ENCODE measurements at places on chromosomes 5 and 9.

- DNase-seq = no peak
Observed at GRCh38 chr5:178108966-178109365, 4.4 kb upstream of the N4BP3 start.

GRCh38 chr9:130842545-130842944 lies 7.5 kb downstream of the ABL1 start:
- DNase-seq = no peak

GRCh38 chr9:16532272-16532671 lies 338.2 kb downstream of the BNC2 start:
- no peak for DNase-seq

DNA sequence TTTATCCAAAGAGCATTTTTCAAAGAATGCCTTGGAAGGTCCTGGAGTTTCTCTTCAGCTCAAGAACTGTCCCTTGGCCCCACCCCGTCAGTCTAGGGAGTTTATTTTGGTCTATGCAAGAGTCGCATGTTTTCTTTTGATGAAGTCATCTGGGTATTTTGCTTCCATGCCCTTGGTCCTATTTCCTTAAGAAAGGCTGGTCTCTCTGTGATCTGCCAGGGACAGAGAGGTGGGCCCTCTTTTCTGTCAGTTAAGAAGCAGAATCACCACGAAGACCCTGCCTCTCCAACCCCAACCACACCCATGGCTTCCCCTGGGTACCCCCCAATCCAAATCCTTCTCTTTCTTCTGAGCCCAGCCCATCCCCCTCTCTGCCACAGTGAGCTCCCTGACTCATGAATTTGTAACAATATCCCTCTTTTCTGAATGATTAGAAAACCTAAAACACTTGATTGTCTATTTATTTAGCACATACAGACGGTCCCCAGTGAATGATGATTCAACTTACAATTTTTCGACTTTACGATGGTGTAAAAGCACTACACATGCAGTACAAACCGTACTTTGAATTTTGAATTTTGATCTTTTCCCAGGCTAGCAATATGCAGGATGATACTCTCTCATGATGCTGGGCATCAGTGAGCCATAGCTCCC lies 163.5 kb upstream of the ADRA1B start:
- no peak for DNase-seq

DNA sequence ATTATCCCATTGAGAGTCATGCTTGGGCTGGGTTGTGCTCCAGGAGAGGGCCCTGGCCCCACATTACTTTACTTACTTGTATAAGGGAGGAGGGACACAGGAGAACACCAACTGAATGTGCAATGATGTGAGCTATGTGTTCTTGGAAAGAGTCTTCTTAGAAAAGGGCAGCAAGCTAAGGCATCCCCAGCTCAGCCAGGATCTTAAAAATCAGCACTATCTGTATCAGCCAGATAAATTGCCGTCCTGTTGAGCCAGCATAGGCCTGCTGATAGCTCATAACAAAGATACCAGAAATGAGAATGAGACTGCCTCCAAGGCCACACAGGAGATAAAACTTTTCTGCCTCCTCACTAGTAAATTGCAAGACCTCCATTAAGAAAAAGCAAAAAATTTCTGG lies 357.5 kb downstream of the CAAP1 start:
- DNase-seq = no peak

GRCh38 chr9:124758061-124758460 lies 13.1 kb downstream of the NR6A1 start:
- no peak for DNase-seq

DNA sequence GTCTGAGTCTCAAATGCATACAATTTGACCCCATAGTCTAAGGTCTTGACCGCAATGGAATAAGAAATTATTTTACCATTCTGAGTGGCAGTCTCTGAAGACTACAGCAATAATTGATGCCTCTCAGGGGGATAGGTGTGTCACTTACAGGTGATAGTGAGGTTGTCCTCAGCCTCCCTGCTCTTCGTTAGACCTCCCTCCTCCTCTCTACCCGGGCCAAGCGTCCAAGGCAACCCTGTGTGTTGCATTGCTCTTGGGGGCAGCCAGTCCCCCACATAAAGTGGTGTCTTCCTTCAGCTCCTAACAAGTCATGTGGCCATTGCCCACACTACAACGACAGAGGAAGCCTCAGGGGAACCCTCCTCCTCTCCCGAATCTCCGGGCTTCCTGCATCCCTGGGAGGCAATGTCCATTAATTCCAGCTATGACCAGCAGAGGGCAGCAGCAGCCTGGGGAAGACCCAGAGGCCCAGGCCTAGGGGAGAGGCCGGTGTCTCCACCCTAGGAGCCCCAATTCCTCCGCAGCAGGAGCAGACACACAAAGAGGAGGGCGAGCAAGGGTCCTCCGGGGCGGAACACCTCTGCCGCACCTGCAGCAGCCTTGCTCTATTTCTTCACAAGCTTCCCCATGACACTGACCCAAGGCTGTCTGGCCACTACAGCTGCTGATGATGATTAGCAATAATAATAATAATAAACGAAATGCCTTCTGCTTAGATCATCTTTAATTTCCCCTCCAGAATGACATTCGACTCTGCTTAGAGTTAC lies 134.8 kb downstream of the KCNIP1 start:
- DNase-seq = peak; percentile 22

DNA sequence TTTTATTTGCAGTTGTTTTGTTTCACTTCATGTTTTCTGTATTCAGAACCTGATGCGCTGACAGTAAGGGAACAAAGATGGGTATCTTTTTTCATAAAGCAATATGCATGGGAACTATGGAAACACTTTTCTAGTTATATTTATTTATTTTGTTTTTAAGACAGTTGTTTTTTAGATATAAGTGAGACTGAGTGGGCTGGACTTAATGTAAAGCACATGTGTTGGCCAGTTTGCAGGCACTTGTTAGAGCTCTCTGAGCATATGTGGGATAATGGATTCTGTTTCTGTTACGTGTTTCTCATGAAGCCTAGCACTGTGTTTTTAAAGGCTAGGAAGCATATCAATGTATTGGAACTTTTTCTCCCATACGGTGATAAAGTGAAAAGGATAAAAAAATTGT lies 164.1 kb downstream of the PRR16 start:
- DNase-seq = no peak

GRCh38 chr5:179292681-179293635 lies 52.3 kb downstream of the ADAMTS2 start:
- no peak for DNase-seq

GRCh38 chr9:98010445-98010844 lies 27.3 kb downstream of the ANP32B start:
- DNase-seq = no peak
